ENCODE measurements at places on chromosomes 12 and 14. TPM values are rescaled to one million over a fixed set of nuclear protein-coding genes. Genes with fewer than 3 reads are reported as not detected.

RNASE1 gene
- 323 TPM for polyA plus RNA-seq

OSBPL8 gene
- 24.4 TPM for polyA plus RNA-seq

ABCC9 gene
- polyA plus RNA-seq: 14.3 TPM

CABP1 gene
- polyA plus RNA-seq: 10.4 TPM

TPPP2 gene
- polyA plus RNA-seq: not detected

NEUROD4 gene
- not detected for polyA plus RNA-seq

PROX2 gene
- polyA plus RNA-seq: not detected

DNA sequence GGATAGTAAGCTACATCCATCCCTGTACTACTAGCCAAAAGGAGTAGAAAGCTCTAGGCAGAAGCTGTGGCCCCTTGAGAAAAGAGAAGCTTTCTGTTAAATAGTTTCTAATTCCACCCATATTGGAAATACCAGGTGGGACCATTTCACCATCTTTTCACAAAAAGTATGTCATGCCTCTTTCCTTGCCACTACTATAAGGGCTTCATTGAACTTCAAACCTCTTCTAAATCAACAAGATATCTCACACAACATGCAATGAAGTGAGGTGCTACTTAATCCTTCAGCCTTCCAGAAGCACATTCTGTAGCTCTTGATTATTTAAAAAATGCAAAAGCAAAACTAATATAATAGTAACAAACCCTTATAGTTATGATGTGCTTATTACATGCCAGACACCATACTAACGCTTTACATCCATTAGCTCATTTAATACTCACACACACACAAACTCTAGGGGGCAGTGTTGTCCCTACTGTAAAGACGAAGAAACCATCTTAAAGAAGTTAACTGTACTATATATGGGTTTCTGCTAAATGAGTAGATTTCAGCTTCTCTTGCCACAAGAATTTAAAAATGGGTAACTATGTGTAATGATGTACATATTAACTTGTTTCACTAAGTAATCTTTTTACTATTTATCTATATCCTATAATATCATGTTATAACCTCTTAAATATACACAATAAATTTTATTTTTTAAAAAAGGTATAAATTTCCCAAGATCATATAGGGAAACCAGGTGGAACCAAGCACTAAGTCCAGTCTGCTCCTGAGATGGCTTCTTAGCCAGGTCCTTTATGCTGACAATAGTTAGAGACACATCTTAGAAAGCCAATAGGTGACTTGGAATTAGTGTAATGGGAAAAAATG, 124.4 kb downstream of the RPS29 start:
- no peak for DNase-seq

DNA sequence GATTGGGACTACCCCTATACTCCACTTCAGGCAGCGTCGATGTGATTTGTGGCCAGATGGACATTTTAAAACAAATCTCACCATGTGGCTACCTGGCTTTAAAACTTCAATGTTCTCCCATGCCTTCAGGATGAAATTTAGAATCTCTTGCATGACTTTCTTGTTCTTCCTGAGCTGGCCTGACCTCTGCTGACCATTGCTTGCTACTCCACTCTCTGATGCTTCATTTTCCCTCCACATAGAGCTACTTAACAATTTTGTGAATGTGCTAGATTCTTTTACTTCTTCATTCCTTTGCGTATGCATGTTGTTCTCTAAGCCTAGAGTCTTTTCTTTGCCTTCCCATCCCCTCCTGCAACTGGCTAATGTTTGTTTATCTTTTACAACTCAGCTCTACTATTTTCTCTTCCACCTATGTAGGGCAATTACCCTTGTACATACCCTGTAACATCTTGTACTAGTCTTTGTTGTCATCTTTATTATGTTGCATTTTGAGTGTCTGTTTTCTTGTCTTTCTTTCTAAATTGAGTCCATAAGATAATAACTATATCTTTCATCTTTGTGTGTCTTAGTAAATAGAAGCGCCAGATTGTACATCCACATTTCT, 41.2 kb downstream of the YLPM1 start:
- no peak for DNase-seq

- no peak for DNase-seq
Observed at GRCh38 chr14:77502109-77502782, 3.6 kb upstream of the ISM2 start.

GRCh38 chr14:95255487-95255886, 64.2 kb downstream of the CLMN start:
- peak; percentile 74 for DNase-seq

DNA sequence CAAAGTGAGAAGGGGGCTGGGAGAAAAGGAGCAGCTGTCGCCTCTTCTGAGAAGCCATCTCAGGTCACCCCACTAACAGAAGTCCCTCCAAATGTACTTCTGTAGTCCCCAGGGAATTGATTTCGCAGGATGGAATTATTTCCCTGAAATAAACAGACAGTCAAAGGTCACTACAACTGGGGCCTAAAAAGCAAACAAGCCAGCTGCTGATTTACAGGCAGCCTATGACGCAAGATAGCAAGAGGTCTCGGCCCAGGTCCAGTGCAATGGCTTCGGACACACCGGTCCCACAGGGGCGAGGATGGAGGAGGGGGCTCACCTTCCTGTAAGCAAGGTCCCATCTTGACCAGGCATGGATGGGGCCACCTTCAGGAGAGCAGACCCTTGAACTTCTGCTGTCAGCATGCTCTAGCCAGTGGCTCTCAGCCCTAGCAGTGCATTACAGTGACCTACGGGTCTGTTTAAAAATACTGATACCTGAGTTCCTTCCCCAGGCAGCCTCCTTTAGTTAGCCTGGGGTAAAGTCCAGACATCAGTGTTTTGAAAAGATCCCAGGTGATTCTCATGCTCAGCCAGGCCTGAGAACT, 18.1 kb downstream of the NUAK1 start:
- DNase-seq: no peak

DNA sequence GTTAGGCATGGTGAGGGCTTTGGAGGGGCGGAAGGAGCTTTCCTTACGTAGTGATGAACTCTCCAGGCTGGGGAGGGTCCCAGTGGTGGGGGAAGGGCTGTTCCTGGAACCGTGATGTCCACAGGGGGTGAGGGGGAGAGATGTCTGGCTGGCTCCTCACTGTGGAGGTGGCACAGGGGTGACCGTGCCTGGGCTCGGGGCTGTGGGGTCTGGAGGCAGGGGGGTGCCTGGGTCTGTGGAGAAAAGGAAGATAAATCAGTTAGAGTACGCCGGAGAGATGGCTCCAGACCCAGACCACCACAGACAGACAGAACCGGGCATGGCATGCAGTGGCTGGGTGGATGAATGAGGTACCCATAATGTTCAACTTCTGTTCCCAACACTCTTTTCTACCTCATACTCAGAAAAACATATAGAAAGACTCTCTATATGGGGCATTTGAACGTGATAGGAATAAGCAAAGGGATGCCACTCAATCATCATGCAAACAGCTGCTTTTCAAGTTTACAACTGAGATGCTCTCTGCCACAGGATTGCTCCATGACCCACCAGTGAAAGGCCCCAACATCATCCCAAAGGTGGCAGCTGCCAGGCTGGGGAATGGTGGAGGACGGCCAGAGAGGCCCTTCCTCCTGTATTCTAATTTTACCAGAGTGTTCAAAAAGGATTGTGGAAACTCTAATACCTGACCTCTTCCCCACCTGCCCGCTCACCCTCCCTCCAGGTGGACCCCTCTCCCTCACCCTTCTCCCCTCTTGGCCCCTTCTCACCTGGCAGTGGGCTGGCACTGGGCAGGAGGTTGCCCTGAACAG, 5.6 kb downstream of the MYL6 start:
- DNase-seq: no peak

DNA sequence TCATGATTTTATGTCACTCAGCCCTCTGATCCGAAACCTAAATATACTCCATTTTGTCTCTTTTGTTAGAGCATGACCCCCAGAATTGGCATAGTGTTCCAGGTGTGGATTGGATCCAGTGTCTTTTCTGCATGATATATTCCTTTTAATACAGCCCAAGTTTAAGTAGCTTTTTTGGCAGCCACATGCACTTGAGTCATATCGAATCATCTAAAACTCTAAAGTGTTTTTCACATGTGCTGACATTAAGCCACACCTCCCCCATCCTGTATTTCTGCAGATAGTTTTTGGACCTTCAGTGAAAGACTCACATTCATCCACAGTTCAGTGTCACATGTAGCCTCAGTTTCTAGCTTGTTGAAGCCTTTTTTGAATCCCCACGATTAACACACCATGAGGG, 30.6 kb downstream of the BORCS5 start:
- DNase-seq: no peak

DNA sequence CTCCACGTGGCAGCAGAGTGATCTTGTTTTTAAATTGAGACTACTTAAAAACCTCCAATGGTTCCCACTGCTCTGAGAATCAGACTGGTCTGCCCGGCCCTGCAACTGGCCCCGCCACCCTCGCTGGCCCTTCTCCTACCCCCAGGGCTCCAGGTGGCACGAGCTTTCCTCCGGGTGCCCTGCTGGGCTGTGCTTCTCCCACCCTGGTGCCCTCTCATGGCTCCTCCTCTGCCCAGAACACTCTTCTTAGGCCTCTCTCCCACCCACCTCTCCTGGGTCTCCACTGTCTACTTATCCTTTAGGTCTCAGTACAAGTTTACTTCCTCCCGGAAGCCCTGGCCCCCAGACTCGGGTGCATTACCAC, 26.5 kb downstream of the CCDC92 start:
- DNase-seq: no peak

DNA sequence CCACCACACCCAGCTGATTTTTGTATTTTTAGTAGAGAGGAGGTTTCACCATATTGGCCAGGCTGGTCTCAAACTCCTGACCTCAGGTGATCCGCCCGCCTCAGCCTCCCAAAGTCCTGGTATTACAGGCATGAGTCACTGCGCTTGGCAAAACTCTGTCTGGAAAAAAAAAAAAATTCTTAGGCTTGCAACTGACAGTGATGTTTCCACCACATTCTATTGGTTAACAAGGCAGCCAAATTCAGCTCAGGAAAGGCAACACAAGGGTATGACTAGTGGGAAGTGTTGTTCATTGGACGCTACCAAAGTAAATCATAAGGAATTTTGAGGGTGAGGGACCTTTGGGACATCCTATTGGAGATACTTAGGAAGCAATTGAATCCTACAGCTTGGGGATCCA, 2.9 kb upstream of the SBNO1 start:
- DNase-seq: no peak

- no peak for DNase-seq
Observed at GRCh38 chr14:33163600-33163999, 224.9 kb downstream of the NPAS3 start.

DNA sequence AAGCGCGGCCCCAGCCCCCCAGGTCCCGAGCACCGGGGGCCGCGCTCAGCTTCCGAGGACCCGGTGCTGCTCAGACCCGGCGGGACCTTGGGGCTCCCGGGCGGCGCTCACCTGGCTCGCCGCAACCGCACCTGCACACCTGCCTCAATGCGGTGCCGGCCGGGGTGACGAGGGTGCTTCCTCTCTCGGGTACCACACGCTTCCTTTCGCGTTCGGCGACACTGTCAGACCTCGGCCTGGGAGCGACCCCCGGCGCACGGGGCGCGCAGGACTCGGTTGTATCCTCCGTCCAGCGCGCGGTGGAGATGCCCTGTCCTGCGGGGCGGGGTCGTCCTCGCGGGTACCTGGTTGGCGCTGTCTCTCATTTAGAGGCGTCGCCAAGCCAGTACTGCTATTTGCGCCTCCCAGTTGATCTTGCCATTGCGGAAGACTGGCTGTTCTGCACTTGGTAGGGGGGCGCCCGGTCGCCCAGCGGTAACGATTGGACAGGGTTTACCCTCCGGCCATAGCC, 718 bp downstream of the PACS2 start:
- DNase-seq: no peak

DNA sequence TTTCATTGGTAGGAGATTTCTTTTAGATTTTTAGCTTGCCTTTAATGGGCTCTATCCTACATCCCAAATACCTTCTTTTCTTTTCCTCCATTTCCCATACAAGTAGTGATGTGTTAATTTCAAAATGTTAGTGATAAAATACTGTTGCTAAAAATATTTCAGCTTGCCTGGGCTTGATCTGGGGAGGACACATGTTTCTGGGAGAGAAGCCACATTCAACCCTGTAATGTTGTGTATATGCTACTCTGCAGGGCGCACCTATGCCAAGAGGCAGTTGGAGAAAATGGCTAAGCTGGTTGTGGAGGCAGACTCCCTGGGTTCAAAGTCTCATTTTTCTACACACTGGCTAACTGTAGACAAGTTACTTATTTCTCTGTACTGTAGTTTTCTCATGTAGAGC, 26.3 kb downstream of the FLRT2 start:
- no peak for DNase-seq

DNA sequence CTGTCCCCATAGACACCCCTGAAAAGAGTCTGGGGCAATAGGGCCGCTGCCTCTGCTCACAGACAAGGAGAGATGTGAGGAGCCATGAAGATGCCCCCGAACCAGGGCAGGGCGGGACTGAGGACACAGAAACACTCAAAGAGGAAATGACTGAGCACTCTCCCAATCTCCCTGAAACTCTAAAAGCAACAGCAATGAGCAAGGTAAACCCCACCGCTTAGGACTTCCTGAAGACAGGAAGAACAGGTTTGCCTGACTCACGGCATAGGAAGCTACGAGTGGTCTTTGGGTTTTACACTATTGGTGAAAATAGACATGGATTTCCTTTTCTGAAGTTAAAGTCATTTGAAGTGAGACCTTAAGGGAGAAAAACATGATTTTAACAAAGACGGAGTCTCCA, 32.5 kb downstream of the STX2 start:
- no peak for DNase-seq

DNA sequence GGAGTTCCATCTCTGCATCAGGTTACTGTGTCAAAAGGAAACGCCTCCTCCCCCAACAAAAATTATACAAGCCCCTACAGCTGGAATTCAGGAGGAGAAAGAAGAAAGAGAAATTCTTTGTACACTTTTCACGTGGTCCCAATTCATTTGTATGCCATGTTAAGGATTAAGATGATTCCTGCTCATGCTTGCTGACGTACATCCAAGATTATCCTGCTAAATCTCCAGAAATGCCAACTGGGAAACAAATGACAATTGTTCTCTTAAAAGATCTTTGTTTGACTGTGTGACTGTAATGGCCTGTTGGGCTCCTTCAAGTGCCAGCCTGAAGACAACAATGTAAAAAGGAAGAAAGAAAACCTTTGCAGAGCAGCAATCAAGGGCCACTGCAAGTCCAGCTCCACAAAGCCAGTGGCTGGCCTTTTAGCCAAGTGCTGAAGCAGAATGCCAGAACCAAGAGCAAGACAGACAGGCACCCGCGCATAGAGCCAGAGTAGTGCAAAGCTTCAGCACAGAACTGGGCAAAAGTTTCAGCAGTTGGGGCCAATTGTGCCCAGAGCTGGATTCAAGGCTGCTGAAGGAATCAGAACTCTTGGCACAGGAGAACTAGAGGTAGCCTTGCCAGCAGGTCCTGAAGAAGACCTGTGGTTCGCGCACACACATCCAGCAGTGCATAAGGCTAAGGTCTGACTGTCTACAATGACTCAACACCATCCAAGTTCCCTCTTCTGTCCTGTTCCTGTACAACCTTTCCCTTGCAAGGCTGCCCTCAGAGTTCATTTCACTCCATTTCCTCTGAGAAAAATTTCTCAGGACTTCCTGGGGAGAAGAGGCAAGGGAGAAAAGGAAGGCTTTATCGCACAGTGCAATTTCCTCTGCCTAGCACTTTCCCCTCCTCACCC, 209.7 kb upstream of the BMP4 start:
- no peak for DNase-seq

Measured in urinary bladder (tissue), 4 donors.